ENCODE measurements at places on chromosomes 2 and 18.

- no peak for DNase-seq
These were observed 73.7 kb upstream of the MSTN start for GRCh38 chr2:190136259-190136658.

DNA sequence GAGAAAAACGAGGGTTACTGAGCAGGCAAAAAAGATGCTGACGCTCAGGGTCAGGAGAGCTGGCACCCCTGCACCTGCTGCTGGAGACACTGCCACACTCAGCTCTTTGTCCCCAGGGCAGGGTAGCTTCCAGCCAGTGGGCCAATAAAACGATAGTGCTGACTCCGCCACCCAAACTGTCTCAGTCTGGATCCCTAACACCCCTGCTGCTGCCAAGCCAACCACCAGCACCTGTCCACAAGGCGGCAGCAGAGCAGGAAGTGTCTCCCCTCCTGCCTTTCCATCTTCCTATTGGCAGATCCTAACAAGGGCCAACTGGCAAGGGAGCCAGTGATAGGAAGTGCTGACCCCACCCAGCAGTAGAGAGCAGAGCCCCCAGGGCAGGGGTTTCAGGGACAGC is 531.5 kb upstream of the SALL3 start:
- no peak for DNase-seq

- DNase-seq, result no peak
These were observed 489.1 kb upstream of the LRATD1 start for GRCh38 chr2:14143435-14143834.

- no peak for DNase-seq
These were observed 857 bp upstream of the CROCC2 start for GRCh38 chr2:240905176-240905781.

GRCh38 chr2:42328148-42328833 is 32.7 kb downstream of the COX7A2L start:
- DNase-seq, result peak; percentile 27

- no peak for DNase-seq
These were observed 124.2 kb downstream of the GALR1 start for GRCh38 chr18:77373730-77374445.

- no peak for DNase-seq
These were observed 1615.1 kb downstream of the DPP10 start for GRCh38 chr2:116057538-116057937.

GRCh38 chr2:79428745-79429144 is 84.1 kb upstream of the CTNNA2 start:
- DNase-seq, result no peak

DNA sequence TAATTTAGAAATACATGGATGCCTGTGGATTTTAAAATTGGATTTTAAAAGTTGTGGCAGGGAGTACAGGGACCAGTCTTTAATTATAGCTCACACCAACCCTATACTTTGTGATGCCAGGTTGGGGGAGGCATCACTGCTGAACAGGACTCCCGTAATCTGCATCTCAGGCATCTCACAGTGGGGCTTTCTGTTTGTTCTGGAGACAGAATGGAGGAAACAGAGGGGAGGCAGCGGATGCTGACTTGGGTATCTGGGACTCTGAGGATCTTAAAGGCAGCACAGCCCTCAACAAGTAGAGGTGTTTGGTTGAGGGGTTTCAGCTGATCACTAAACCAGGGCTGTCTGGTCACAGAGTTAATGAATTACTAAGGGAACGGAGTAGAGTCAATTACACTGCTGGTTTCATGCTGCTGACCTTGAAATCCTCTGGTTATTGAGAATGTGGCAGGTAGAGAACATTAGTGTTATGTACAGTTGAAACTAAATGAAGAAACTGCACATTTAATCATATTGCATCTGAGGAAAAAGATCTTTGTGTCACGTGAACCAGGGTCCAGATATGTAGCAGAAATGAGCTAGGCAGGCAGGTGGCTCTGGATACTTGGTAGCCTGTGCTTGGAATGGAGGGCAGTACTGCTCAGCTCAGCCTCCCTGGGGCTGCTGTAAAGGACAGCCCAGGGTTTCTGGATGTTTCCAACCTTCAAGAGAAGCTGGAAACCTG is 40.3 kb downstream of the FHOD3 start:
- DNase-seq, result no peak

GRCh38 chr18:35289727-35290093 is 319 bp downstream of the ZSCAN30 start:
- peak; percentile 21 for DNase-seq

- no peak for DNase-seq
These were observed 26.8 kb upstream of the HAAO start for GRCh38 chr2:42819160-42819559.

- no peak for DNase-seq
These were observed 1.6 kb upstream of the PDCL3 start for GRCh38 chr2:100561191-100561590.

GRCh38 chr18:22018366-22018765 is 151.0 kb upstream of the GATA6 start:
- no peak for DNase-seq

DNA sequence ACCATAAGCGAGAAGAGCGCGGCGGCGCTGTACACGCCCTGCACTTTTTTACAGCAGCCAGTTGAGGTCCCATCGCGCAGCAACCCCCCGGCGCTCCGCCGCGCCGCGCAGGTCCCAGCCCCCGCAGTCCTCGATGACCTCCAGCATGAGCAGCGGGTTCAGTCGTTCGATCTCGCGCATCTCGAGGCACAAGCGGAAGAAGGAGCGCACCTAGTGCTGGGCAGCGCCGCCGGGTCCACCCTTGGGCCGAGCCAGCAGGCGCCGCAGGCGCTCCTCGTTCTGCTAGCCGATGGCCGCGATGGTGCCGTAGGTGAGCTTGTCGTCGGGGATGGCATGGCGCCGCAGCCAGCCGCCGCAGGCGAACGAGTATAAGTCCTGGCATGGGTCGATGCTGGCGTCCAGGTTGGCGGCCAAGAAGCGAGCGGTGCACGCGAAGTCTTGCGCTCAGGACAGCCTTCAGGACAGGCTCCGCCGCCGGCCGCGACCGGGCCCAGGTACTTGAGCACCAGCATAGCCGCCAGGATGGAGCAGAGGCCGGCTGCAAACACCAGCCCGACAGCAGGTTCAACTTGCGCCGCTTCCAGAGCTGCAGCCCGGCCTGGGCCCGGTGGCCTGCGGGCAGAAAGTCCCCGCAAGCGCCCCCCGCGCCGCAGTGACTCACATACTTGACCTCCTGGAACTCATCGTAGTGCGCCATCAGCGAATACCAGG is 8.3 kb downstream of the ALPP start:
- no peak for DNase-seq

DNA sequence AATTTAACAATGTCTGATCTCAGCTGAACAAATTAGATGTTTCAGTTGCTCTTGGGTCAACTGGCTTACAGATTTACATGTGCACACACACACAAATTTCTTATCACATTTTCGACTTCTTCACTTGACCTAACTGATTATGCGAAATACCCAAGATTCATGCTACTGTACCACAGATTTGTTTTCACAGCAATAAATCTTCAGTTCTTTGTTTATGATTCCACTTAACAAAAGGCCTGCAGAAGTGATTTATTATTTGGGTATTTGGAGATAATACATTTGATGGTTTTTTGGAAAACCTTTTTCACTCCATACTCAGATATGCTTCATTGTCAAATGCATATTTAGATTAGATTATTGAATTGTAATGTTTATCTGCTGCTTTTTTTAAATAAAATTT is 129.0 kb downstream of the GALNT1 start:
- no peak for DNase-seq

- DNase-seq, result peak; percentile 80
These were observed 545 bp upstream of the CDCA7 start for GRCh38 chr2:173354073-173354581.

GRCh38 chr2:225008179-225008856 is 34.0 kb downstream of the DOCK10 start:
- no peak for DNase-seq

DNA sequence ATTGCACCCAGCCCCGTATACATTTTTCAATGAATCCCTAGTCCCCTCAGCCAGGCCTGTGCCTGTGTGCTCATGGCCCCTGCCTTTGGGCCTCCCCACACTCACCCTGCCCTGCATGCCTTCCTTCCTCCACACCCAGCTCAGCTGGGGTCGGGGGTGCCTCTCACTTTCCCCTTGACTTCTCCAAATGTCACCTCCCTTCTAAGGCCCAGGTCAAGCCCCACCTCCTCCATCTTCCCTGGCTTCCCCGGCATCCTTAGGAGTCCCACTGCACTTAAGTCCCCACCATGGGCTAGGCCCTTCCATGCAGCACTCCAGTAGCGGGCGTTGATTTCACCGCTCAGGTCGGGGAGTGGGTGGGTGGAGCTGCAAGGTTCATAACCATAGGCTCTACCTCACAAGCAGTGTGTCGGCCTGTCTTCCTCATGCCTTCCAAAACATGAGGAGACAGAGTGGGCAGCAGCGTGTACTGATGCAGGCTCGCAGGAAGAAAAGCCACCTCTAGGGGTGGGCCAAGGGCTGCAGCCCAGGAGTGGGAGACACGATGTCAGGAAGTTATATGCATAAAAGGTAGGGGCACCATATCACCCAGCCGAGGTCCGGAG is 47.7 kb downstream of the DNMT3A start:
- no peak for DNase-seq

- DNase-seq, result no peak
These were observed 1187.2 kb upstream of the CRIM1 start for GRCh38 chr2:35168351-35168750.

DNA sequence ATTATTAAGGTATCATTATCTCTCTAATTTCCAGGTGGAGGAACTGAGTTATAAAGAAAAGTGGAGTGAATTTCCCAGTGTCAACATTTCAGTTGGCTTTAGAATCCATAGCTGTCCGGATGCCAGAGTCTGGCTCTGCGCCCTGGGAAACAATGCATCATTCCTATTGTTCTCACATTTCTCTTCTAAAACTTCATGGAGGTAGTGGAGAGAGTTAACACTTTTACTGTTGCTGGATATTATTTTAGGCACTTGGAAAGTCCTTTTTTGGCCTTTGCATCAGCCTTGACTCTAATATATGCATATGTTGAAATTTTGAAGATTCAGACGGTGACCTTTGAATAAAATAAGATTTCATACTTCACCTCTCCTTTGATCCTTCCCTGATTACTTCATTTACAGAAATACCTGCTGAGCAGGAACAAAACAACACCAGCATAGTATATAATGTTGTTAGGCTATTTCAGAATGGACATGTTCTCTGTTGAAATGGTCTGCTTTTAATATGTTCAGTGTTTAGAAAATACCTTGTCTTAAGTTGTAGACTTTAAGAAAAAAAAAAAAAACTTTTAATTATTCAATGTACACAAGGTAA is 148.8 kb downstream of the EPHA4 start:
- no peak for DNase-seq

- DNase-seq, result no peak
These were observed 48.7 kb downstream of the FBXO48 start for GRCh38 chr2:68418419-68418818.

Data from activated CD4-positive, alpha-beta T cell treated with anti-CD3 and anti-CD28 coated beads, Interleukin-2, amount 50 U/mL, for 16 hours (primary cell).